Activated T-cell treated with anti-CD3 and anti-CD28 coated beads for 24 hours (primary cell): ENCODE measurements at places on chromosomes 2 and 18.

DNA sequence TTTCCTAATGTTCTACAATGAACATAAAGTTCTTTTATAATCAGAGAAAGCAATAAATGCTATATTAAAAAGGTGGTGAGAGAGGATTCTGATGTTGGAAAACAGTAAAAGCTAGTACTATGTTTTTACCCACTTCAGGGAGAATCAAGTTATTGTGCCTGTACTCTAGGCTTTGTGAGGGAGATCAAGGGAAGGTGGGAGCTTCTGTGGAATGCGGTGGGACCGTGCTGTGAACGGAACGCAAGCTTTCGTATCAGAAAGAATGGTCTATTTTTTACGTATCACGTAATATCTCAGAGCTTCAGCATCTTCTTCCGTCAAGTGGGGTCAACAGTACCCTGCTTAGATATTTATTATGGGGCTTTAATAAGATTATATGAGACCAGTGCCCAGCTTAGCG is 193.2 kb downstream of the CLIP4 start:
- DNase-seq = no peak

GRCh38 chr2:150350500-150350899 is 137.0 kb downstream of the RND3 start:
- DNase-seq = no peak

GRCh38 chr2:236656721-236657120 is 87.1 kb downstream of the ACKR3 start:
- no peak for DNase-seq

DNA sequence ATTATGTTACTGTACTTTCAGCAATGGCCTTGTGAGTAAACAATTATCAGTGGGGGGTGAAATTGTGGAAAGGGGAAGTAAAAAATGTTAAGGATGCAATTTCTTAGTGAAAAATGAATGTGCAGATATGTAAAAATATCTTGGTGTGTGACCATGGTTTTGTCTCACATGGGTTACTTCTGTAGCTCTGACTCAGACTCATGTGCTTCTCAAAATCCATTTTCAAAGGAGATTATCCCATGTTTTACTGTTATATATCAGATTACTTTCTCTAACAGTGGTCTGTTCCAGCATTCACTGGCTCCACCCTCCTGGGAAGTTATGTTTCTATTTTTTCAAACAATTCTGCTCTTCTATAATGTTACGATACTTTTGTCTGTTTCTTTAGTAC is 298.2 kb upstream of the COL3A1 start:
- DNase-seq = no peak

GRCh38 chr2:120988051-120988699 is 252.5 kb downstream of the GLI2 start:
- no peak for DNase-seq

DNA sequence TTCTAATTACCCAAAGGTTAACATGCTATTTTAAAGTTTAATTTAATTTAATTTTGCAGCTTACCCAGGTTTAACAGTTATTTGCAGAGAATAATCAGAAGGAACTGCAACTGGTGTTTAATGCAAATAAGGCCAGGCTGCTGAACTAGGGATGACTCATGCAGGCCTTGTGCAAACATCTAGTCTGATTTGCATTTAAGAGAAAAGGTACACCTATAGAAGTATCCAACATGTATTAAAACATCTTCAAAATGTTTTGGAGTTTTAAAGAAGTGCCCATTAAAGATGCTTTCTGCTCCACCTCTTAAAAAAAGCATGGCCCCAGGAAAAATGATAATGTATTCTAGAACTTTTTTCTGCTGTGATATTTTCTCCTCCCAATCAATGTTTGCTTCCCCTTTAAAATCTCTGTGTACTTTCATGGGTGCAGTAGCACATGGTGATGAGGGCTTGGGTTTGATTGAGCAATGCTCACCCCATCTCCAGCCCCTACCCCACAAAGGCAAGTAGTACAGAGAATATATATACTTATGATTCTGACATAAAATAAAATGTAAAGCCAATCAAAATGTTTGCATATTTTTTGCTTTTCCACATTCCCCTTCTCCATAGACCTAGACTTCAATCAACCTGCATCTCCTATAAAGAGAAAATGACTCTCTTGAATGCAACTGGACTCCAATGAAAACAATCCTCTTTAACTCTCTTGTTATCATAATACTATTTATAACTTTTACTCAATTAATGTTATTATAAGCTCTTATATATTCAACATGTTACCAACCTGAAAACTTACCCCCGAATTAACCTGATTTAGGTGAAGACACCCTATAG is 54.1 kb downstream of the ATP8B1 start:
- DNase-seq = no peak

GRCh38 chr2:149617476-149617875 is 29.9 kb upstream of the MMADHC start:
- DNase-seq = no peak

DNA sequence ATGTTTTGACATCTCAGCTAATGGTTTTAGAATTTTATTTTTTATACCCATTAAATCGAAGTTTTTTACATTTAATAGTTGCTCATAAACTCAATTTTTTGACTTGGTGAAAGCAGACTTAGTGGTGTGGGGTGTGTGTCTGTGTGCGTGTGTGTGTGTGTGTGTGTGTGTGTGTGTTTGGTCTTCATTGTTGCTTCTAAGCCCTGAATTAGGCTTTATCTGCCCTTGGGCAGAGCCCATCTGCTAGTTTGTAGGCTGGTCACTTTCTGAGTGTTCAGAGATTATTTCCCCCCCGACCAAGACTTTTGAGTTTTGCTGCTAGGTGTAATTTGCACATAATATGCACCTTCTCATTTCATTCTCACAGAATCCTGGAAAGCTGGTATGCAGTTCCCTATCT is 14.3 kb downstream of the PAX3 start:
- DNase-seq = no peak

GRCh38 chr18:3114451-3114850 is 101.5 kb upstream of the LPIN2 start:
- DNase-seq = no peak

GRCh38 chr2:114119862-114120261 is 230.0 kb downstream of the ACTR3 start:
- no peak for DNase-seq
